Fibroblast of skin of left biceps (primary cell): ENCODE measurements at places on chromosomes 13 and 19.
A peak's percentile ranks its signal among the peaks of the same experiment; 100 is the strongest.

GRCh38 chr13:28199089-28199488, 60.7 kb downstream of the PAN3 start:
- no peak for DNase-seq

GRCh38 chr19:7393459-7393858, 44.7 kb downstream of the ARHGEF18 start:
- no peak for DNase-seq

DNA sequence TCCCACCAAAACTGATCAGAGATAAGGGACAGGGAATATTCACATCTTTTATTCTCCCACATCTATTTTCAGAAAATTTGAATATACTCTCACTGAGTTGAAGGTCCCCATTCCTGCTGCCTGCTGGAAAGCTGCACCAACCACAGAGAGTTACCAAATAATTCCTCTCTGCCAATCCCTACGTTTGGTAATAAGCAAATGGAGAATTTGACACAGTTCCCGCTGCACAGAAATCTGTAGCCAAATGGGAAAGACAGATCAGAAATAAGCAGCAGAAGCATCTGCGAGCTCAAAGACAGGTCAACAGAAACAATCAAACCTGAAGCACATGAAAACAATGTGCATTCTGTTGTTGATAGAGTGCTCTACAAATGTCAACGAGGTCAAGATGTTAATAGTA, 9.9 kb downstream of the ZNF112 start:
- no peak for DNase-seq

DNA sequence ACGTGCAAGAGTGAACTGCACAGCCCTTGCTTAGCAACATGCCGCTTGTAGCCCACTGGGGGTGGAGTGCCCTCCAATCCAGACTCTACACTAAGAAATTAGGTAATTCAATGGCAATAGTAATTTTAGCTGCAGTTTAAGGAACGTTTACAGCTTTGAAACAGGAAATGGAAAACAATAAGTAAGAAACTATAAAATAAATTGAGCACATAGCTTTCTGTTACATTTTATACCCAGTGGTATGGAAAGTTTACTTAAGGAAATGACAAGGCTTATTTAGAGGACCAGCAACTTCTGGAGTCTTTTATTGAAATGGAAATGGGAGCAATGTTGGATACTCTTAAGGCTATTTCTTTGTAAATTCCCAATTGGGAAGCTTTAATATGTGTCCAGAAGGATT, 373.2 kb downstream of the KCNRG start:
- DNase-seq: no peak

DNA sequence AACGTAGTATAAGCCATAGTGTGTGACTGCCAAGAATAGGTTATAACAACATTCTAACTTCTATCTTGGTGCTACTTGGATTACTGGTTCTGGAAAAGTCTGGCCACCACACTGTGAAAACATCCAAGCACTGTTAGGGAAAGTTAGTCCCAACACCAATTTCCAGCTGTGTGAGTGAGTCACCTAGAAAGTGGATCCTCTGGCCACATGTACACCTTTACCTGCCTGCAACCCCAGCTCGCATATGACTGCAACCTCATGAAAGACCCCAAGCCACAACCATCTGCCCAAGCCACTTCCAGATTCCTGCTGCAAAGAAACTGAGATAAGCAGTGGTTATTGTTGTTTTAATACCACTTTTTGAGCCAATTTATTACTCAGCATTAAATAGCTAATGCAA, 404.5 kb downstream of the KCTD12 start:
- DNase-seq: no peak

- DNase-seq: peak; percentile 8
These were observed 42.1 kb downstream of the NAA16 start for GRCh38 chr13:41352935-41353840.

DNA sequence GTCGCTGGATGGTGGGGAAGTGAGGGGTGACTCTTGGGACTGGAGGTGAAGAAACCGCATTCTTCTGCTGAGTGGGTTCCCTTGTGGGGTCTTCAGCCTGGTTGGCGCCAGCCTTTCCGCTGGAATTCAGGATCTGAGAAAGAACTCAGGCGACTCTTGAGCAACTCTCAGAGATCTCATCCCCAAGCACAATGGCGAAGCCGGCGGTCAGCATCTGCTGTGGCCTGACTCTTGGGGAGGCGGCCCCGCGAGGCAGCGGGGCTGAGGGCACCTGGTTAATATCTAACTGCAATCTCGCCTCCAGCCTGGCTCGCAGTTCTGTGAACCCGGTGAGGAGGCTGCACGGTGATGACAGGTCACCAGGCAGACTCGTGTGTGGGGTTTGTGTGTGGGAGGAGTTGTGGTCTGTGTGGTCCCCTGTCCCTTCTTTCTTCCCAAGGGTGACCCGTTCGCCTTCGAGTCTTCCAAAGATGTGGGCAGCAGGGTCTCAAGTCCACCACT, 883 bp downstream of the ZNF441 start:
- no peak for DNase-seq

DNA sequence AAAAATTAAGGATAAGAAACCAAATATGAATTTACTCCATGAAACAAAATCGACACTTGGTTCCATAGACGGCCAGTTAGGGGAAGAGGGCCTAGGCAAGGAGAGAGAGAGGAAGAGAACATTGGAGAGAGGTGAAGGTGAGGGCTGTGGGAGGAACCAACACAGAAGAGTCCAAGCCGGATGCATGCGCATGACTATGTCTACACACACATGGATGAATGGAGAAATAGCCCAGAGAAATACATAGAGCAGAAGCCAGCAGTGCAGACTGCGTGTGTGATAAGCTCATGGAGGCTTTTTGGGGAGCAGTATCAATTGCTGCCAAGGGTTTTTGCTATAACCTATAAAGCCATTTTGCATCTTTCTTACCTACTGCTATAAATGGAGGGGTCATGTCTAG, 67.3 kb upstream of the C1QTNF9 start:
- no peak for DNase-seq

DNA sequence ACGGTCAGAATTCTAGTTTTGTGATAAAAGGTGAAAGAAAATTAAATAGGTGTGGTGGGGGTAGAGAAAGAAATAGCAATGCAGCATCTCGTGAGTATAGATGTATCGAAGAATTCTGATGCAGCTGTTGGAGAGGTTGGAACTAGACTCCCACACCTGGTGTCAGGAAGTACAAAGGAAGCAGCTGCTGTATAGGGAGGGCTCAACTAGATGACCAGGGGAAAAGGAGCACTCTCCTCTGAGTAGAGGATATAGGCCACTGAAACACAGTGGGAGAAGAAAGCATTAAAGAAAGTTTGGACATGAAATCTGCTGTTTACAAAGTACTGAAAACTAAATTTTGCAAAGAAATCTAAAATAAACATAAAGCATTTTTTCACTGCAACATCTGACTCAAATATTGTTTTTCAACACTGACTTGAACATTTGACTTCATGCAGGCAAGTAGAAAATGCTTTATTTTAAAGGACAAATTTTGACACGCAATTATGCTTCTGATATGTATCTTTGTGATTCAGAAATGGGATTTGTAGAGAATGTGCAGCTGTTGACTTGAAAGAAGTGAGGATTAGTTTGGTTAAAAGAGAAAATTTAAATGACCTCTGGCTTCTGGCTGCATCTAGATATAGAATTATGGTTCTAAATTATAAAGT, 82.2 kb downstream of the MIPEP start:
- DNase-seq: no peak

DNA sequence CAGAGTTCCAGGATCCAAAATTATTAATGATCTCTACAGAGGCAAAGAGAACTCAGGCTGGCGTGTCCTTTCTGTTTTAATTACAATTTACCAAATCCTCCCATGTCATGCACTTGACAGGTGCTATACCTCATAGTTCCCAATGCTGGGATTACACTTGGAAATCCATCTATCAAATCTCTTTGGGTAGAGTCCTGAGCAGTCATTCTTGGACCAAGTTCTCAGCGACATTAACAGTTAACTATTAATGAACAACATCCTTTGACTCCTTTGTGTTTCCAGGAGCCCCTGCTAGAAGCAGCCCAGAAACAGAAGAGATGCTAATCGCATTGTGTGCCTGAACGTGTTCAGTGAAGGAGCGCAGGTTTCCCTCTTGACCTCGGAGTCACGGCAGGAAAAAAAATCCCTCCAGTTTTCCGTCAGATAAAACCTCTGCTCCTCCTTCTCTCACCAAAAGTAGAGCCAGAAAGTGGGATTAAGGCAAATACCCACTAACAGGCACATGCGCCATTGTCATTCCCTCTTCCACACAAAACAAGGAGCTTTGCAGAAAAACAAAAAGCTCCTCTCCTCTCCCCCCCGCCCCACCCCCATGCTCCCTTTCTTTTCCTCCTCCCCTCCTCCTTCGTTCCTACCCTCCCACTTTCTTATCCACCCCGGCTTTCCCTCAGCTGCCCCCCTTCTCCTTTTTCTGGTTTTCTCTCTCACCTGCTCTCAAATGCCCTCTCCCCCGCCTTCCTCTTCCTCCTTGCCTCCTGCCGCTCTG, 224.7 kb downstream of the ZIC5 start:
- DNase-seq: no peak

- no peak for DNase-seq
These were observed 39.6 kb downstream of the LHFPL6 start for GRCh38 chr13:39563470-39563735.

GRCh38 chr19:16946951-16947940, 58.4 kb downstream of the F2RL3 start:
- DNase-seq: no peak
